CD14-positive monocyte (primary cell): ENCODE measurements at places on chromosomes 7 and 10. TPM values are rescaled to one million over a fixed set of nuclear protein-coding genes. Genes with fewer than 3 reads are reported as not detected.

LRRD1 gene
- polyA plus RNA-seq = not detected in 2 replicates

CNTNAP2 gene
- 0.01 TPM in 2 replicates for polyA plus RNA-seq

- H3K4me3 ChIP-seq = no peak overlapping the region
- peaks cover 50% of the 10 kb centered on the region for H3K4me1 ChIP-seq
- H3K27ac ChIP-seq = peak overlapping the region; percentile 27
- peak; percentile 29 for DNase-seq
Measured at GRCh38 chr10:31947144-31947926, 18.7 kb upstream of the ARHGAP12 start.

GRCh38 chr10:62025134-62025794 is 123.8 kb downstream of the ARID5B start:
- H3K4me3 ChIP-seq = no peak overlapping the region
- peaks cover 8% of the 10 kb centered on the region for H3K4me1 ChIP-seq
- no peaks in the 10 kb centered on the region for H3K36me3 ChIP-seq

GRCh38 chr7:8353991-8354390 is 79.4 kb upstream of the NXPH1 start:
- H3K27ac ChIP-seq = no peak overlapping the region
- H3K4me3 ChIP-seq = no peak overlapping the region
- H3K36me3 ChIP-seq = no peaks in the 10 kb centered on the region
- no peaks in the 10 kb centered on the region for H3K4me1 ChIP-seq
- DNase-seq = no peak
